ENCODE measurements at places on chromosomes 5 and 9. TPM values are rescaled to one million over a fixed set of nuclear protein-coding genes. Genes with fewer than 3 reads are reported as not detected.

- H3K4me3 ChIP-seq = no peak overlapping the region
- peak overlapping the region; percentile 39 for H3K27ac ChIP-seq
- H3K4me1 ChIP-seq = peaks cover 9% of the 10 kb centered on the region
- peak; percentile 56 for DNase-seq
- peaks cover 17% of the 10 kb centered on the region for H3K36me3 ChIP-seq
Observed at GRCh38 chr9:37309136-37309535, 113.4 kb upstream of the GRHPR start.

DNA sequence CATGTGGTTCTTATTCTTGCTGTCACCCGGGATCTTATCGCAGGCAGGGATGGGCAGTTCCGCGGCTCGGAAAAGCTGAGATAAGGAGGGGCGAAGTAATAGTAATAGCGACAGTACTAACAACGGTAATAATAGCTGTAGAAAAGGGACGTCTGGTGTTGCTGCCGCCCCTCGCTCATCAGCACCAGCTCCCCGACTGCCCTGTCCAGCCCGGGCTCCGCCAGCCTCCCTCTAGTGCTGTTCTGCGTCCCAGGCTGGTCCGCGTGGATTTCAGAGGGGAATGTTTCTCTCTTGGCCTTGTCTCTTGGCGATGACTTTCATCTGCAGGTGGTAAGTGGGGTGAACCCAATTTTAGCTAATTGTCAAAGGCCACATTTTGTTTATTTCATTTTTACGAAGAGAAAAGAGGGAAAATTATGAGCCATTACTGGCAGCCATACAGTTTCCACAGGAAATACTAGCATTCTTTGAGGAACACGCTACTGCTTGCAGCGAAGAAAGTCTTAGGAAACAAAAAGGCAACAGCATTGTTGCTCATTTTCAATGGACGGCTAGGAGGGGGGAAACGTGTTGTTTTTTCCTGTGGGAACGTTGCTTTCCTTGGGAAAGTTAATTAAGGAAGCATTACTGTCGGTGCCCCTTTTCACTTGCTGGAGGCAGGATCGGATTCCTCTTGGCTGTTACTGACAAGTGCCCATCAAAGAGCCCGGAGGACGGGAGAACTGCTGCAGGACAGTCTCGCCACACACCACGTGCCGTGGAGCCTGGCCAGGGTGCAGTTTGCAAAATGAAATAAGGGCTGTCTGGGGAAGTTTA, 762 bp downstream of the SNCAIP start:
- H3K36me3 ChIP-seq = no peaks in the 10 kb centered on the region
- peaks cover 50% of the 10 kb centered on the region for H3K27me3 ChIP-seq
- peaks cover 5% of the 10 kb centered on the region for H3K4me1 ChIP-seq
- DNase-seq = no peak
- no peak overlapping the region for H3K4me3 ChIP-seq
- H3K27ac ChIP-seq = no peak overlapping the region

DNA sequence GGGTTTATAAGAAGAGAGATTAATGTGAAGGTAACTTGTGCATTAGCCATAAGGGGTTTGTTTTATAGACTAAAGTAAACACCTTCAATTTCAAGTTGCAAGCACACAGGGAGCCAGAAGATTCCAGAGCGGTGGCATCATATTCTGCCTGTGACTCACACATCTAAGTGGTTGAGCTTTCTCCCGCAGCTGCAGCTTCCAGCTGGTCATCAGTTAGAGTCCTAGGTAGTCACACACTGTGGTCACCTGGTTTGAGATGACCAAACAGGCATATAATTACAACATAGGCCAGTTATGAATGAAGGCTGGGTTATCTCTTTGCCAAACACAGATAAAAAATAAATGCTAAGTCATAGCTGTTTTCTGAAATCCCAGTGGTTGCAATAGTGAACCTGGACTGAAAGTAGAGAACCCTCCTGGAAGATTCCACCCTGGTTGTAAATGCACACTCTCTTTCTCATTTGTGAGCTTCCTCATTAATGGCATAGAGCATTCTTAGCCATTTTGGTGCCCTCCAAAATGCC, 171.3 kb downstream of the GDNF start:
- H3K27ac ChIP-seq = no peak overlapping the region
- peaks cover 23% of the 10 kb centered on the region for H3K4me1 ChIP-seq
- DNase-seq = no peak
- no peak overlapping the region for H3K4me3 ChIP-seq

DNA sequence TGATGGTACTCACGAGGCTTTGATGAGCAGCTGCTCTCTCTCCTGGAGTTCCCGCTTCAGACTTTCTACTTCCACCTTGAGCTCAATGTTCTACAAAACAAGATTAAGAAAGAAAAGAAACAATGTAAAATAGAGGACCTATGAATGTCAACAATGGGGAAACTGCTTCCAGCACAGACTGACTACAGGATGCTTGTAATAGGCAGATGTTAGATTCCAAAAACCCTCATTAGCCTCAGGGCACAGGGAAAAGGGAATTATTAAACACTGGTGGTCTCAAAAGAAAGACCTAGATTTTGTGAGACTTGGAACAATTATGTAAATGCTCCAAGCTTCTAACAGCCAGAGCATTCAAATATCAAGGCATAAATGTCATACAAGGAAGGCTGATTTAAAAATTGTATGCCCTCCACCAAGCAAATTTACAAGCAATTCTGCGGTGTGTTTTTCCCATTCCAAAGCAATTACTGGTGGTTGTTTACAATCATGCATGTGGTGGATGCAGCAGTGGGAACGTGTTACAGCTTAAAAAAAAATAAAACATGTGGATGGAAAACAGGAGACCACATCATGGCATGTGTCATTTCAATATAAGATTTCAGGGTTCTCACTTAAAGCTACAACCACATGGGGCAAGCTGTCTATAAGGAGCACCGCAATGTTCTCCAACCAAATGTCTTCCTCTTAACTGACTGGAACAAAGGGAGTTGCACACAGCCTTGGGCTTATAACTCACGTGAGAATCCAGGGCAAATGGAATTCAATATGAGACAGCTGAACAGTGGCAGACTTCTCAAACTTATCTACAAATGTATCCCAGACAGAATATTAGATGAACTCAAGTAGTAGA, 34.0 kb downstream of the CDK5RAP2 start:
- H3K4me1 ChIP-seq = peaks cover 2% of the 10 kb centered on the region
- no peaks in the 10 kb centered on the region for H3K27me3 ChIP-seq

- H3K27ac ChIP-seq = no peak overlapping the region
- peaks cover 67% of the 10 kb centered on the region for H3K27me3 ChIP-seq
- H3K36me3 ChIP-seq = no peaks in the 10 kb centered on the region
- H3K4me3 ChIP-seq = no peak overlapping the region
Observed at GRCh38 chr5:35129921-35130485, 82.3 kb upstream of the AGXT2 start.

DNA sequence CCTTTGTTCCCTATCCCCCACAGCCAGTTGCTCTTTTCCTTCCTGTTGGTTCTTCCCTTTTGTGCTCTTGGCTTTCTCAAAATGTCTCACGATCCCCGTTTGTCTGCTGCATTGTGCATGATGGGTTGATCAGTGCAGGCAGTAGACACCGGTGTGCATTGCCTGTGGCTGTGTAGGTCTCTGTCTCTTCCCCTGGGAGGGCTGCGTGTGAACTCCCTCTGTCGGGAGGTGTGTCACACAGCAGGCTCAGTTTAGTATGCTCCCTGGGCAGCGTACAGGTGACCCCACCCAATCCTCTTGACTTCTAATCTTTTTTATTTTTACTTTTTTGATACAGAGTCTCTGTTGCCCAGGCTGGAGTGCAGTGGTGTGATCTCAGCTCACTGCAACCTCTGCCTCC, 265.3 kb downstream of the FSTL4 start:
- H3K27me3 ChIP-seq = peaks cover 2% of the 10 kb centered on the region
- H3K4me1 ChIP-seq = no peaks in the 10 kb centered on the region
- no peak overlapping the region for H3K27ac ChIP-seq
- no peak for DNase-seq

GRCh38 chr5:103669615-103670014, 107.0 kb upstream of the NUDT12 start:
- H3K36me3 ChIP-seq = no peaks in the 10 kb centered on the region
- H3K27me3 ChIP-seq = peaks cover 2% of the 10 kb centered on the region
- DNase-seq = no peak
- no peak overlapping the region for H3K4me3 ChIP-seq
- no peak overlapping the region for H3K27ac ChIP-seq

DNA sequence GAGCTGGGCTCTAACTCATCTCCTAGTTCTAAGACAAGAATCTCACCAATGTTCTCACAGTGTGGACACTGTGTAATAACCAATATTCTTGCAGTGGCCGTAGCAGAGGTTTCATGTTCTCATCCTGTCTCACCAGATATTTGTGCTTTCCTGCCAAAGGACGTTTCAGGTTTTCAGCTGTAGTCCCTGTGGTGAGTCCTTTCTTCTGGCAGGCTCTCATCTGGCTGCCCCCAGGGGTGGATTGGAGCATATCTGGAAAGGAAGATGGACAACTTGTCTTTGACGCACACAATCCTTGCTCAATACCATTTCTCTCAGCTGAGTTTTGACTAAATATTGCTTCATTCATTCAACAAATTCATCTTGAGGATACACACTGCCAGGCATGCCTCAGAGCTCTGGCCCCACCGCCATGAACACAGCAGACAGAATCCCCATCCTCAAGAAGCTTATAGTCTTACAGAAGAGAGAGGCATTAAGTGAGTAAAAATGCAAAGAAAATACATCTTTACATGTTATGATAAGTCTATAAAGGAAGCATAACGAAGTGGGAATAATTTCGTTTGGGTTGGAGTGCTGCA, 33.8 kb upstream of the NEURL1B start:
- H3K36me3 ChIP-seq = no peaks in the 10 kb centered on the region
- no peak overlapping the region for H3K4me3 ChIP-seq
- H3K4me1 ChIP-seq = no peaks in the 10 kb centered on the region
- peaks cover 9% of the 10 kb centered on the region for H3K27me3 ChIP-seq

DNA sequence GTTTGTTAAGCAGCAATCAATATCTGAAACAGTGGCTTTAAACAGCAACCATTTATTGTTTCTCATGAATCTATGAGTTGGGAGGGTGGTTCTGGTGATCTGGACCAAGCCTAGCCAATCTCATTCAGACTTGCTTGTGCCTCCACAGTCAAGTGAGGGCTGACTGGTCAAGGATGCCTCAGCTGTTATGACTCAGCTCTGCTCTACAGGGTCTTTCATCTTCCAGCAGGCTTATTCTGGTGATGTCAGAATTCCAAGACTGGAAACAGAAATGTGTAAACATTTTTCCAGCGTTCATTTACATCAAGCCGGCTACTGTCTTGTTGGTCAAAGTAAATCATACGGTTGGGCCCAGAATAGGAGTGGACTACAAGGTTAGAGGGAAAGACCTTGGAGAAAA, 2.5 kb upstream of the PIP5K1B start:
- no peak overlapping the region for H3K27ac ChIP-seq
- no peak overlapping the region for H3K4me3 ChIP-seq
- no peaks in the 10 kb centered on the region for H3K36me3 ChIP-seq
- peaks cover 71% of the 10 kb centered on the region for H3K27me3 ChIP-seq

GRCh38 chr5:2899311-2899710, 147.8 kb upstream of the IRX2 start:
- no peaks in the 10 kb centered on the region for H3K36me3 ChIP-seq
- no peak overlapping the region for H3K4me3 ChIP-seq
- DNase-seq = no peak
- H3K4me1 ChIP-seq = no peaks in the 10 kb centered on the region

DNA sequence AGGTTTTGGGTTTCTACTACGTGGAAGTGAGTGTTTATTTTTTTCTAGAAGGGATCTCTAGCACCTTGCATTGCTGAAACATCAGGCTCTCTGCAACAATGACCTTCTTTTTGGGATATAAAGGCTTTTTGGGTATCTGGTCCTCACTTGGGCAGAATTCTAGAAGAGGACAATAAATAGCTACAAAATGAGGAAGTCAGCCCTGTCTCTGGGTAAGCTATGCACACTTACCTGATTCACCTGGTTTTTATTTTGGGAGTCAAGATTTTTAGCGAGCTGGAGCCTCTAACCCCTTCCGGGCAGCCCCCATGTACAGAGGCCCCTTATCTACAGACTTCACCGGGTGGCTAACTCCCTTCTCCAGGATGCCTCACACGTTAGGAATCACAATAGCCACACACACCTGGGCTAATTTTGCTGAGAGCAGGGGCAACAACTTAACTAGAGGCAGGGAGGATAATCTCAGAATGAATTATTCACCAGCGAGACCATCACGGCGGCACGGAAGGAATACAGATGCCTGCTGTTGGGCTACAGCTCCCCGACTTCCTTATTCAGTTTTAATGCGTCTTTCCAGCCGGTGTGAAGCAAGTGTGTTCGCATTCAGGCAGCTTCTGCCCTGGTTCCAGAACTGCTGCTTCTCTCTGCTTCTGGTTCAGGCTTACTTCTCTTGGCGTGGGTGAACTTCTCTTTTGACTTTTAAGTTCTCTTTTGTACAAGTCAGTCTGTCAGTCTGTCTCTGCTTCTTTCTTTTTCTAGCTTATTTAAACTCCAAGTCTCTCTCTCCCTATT, 341.0 kb upstream of the PANK3 start:
- H3K36me3 ChIP-seq = no peaks in the 10 kb centered on the region
- no peak overlapping the region for H3K27ac ChIP-seq
- H3K4me3 ChIP-seq = no peak overlapping the region
- DNase-seq = peak; percentile 9
- peaks cover 57% of the 10 kb centered on the region for H3K27me3 ChIP-seq

GRCh38 chr5:159897786-159898393, 18.4 kb upstream of the ADRA1B start:
- H3K27me3 ChIP-seq = peaks cover 12% of the 10 kb centered on the region
- H3K27ac ChIP-seq = no peak overlapping the region
- H3K4me1 ChIP-seq = peaks cover 5% of the 10 kb centered on the region
- DNase-seq = no peak
- no peak overlapping the region for H3K4me3 ChIP-seq
- no peaks in the 10 kb centered on the region for H3K36me3 ChIP-seq

DNA sequence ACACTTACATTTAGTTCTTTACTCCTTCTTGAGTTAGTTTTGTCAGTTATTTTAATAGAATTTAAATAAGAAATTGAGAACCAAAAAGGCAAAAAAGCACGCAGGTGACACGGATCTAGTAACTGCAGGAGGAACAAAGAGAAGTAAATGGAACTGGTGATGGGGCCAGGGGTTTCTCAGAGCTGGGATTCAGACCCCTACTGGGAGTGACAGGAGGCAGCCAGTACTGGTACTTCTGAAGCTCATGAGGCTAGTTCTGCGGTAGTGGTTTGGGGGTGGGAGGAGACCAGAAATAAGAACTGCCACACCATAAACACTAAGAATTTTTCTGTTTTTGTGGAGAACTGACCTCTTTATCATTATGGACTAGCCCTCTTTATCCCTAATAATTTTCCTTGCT, 48.2 kb downstream of the OXCT1 start:
- H3K4me1 ChIP-seq = peaks cover 9% of the 10 kb centered on the region
- DNase-seq = no peak
- H3K27me3 ChIP-seq = no peaks in the 10 kb centered on the region
- no peak overlapping the region for H3K4me3 ChIP-seq
- H3K27ac ChIP-seq = no peak overlapping the region

EQTN gene
- not detected for total RNA-seq

LAMC3 gene
- 0.40 TPM for total RNA-seq

GARIN3 gene
- 0.82 TPM for total RNA-seq

STK10 gene
- total RNA-seq = 144 TPM

TEK gene
- not detected for total RNA-seq

UBE2B gene
- 115 TPM for total RNA-seq

Measured in activated CD4-positive, alpha-beta T cell treated with anti-CD3 and anti-CD28 coated beads for 36 hours (primary cell).